ENCODE measurements at places on chromosomes 4 and X.
A peak's percentile ranks its signal among the peaks of the same experiment; 100 is the strongest.

- DNase-seq, result no peak
Measured at GRCh38 chr4:95268819-95269565, 279.8 kb downstream of the UNC5C start.

DNA sequence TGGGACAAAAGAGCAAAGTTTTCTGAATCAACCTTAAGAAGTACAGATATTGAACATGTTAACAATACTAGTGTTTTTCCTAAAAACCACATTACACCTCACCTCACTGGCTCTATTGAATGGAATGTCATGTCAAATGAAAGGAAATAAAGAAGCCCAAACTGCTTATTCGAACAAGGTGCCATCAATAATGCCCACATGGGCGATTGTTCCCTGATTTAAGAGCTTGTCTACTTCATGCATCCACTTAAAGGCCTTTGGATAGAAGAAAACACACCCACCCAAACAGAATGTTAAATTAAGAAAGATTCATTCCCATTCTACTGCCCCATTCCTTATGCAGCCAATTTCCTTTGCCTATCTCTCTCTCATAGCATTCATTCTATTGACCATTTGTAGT is 118.5 kb upstream of the PAQR3 start:
- no peak for DNase-seq

DNA sequence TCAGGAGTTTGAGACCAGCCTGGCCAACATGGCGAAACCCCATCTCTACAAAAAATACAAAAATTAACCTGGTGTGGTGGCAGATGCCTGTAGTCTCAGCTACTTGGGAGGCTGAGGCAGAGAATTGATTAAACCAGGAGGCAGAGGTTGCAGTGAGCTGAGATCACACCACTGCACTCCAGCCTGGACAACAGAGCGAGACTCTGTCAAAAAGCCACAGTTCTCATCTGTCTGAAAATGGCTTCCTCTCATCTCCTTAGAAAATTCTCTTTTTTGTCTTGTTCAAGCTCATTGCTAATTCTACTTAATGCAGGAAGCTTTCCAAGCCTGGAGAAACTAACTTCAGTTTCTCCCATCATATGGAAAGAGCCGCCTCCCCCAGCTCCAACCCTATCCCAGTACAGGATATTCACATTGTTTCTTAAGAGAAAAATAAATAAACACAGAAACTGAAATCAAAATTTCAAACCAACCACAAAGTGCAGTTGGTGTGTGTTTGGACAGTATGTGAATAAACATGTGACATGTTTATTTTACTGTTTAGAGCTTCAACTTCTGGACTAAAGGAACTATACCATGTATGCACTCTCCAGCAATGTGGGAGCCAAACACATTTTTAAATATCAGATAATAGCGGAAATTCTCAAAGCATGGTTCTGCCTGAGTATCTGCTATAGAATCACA is 55.0 kb upstream of the GAB1 start:
- no peak for DNase-seq

GRCh38 chr4:1293531-1293941 is 3.8 kb downstream of the MAEA start:
- no peak for DNase-seq

- DNase-seq, result no peak
Measured at GRCh38 chr4:150906987-150907633, 108.0 kb downstream of the LRBA start.

GRCh38 chr4:137367620-137368019 is 164.7 kb downstream of the PCDH18 start:
- DNase-seq, result no peak

DNA sequence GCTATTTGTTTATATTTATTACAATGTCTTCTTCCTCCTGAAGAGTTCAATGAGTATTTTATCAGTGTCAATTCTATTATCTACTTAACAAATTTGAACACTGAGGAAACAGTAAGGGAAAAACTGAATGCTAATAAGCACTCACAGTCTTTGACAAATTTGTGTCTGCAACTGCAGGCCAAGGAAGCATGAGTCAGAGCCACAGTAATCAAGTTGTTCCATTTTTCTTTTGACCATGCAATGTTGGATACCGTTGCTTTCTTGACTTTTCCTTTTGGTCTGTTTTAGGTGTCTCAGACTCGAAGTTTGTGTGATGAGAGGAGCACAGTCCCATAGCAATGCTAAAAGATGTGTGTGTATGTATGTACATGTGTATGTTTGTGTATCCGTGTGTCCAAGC is 359.6 kb downstream of the IL1RAPL1 start:
- no peak for DNase-seq

DNA sequence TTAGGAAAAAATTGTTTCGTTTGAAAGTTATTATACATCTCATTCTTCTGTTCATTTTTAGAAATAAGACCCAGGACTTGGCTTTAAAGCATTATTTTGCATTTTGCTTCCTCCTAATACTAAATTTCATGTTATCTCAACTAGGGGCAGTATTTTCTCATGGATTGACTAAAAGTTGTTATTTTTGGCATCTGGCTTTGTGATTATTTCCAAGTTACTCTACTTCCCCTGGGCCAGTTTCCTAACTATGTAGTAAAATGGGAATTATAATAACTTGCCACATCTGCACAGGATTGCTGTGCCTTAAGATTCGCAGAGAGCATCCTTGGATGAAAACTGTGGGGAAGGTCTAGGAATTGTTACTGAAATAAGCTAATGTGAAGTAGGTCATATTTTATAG is 3.0 kb downstream of the RBPJ start:
- no peak for DNase-seq

GRCh38 chr4:164252286-164252685 is 501.6 kb upstream of the SMIM31 start:
- DNase-seq, result no peak

GRCh38 chr4:149784018-149784417 is 31.6 kb downstream of the IQCM start:
- no peak for DNase-seq

DNA sequence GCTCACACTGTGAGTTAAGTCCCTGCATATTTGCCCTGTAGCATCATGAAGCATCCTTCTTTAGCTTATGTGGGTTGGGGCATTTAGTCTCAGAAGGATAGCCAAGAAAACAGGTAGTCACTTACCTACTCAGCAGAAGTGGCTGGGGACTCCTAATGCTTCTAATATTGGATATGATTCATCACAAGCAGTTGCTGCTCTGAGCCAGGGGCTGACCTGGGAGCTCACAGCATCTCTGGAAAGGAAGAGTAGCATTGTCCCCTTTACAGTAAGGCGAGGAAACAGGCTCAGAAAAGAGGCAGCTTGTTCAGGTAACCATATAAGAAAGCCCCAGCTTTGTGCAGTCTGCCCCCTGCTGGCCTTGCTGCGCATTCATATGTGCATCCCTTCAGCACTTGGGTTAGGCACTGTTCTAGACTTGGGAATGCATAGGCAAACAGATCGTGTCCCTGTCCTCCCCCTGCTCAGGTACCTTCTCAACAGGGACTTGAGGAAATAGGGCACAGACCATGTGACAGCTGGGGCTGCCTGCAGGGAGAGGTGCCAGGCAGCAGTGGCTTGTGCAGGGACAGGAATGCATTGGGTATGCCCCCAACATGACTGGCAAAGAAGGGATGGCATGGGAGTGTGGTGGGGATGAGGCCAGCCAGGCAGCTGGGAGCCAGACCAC is 35.7 kb upstream of the TBC1D14 start:
- peak; percentile 67 for DNase-seq

DNA sequence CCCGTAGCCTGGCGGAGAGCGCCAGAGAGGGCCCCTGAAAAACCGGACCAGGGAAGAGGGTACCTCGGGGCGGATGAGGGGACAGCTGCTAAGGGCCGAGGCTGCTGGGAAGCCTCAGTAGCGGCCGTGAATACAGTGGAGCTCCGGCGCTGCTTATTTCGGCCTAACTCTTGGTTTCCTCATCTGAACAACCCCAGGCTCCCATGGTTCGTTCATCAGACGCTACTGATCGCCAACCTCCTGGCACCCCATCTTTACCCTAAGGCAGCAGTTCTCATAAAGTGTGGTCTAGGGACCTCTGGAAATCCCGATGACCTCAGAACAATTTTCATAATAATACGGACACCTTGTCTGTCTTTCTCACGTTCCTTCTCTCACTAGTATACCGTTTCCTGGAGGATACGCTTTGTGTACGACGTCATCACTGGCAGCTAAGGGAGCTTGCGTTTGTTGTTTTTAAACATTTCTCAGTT is 645 bp upstream of the RAB28 start:
- DNase-seq, result no peak

GRCh38 chr4:65381648-65382047 is 288.6 kb downstream of the EPHA5 start:
- no peak for DNase-seq

DNA sequence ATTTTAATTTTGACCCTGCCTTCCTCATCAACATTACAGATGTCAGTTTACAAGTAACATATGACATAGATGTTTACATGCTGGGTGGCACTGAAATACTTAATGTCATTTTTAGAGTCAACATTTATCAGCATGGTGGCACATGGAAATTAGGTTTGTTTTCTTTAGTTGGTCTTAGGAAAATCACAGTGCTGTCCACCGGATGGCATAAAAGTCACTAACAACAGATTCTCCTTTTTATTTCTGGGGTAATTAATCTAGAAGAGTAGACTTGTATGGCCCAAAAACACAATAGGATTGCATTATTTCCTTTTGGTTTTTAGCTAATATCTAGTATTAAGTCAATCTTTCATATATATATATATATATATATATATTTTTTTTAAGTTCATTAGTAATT is 88.6 kb upstream of the HHIP start:
- no peak for DNase-seq

DNA sequence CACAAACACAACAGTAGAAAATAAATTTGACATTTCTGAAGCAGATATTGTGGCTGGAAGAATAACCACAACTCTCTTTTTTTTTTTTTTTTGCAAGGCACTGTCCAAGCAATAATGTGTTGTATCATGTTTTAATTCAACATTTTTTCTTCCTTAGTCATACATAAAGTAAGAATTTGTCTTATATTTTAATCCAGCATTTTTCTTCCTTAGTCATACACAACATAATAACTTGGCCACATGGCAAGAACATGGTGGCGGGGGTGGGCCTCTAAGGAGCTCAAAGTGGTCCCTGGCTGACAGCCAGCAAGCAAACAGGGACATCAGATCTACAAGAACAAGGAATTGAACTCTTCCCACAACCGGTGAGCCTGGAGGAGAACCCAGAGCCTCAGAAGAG is 20.2 kb downstream of the FBXW7 start:
- no peak for DNase-seq

DNA sequence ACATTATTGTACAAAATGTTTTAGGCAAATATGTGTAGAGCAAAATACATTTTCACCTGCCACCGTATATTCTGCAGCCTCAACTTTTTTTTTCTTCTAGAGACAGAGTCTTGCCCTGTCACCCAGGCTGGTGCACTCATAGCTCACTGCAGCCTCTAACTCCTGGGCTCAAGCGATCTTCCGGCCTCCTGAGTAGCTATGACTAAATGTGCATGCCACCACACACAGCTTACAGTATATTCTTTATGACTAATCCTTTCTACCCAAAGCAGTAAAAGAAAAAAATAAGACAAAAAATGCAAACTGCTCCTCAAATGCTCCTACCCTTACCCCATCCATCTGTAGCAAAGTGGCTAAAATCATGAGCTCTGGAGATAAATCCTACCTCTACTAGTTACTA is 426.3 kb downstream of the KCNIP4 start:
- DNase-seq, result no peak

DNA sequence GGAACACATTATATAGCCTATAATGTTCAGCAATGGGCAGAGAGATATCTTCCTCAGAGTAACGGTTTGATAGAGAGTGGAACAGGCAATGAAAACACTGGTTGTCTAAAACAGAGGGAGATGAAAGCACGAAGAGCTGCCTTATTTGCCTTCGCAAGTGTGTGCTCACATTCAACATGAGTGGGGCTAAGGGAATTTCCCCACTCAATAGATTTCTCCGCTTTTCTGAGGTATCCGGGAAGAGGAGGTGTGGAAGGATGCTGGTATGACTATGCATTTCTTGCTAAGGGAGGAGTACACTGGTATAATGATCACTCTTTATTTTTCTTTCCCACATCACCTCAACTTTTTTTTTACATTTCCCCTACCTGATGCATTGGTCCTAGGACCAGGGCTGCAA is 7.8 kb upstream of the GPR82 start:
- DNase-seq, result no peak

- DNase-seq, result no peak
Measured at GRCh38 chrX:12065251-12065650, 73.0 kb upstream of the FRMPD4 start.

GRCh38 chr4:38803833-38804653 is 548 bp downstream of the TLR1 start:
- DNase-seq, result peak; percentile 37

DNA sequence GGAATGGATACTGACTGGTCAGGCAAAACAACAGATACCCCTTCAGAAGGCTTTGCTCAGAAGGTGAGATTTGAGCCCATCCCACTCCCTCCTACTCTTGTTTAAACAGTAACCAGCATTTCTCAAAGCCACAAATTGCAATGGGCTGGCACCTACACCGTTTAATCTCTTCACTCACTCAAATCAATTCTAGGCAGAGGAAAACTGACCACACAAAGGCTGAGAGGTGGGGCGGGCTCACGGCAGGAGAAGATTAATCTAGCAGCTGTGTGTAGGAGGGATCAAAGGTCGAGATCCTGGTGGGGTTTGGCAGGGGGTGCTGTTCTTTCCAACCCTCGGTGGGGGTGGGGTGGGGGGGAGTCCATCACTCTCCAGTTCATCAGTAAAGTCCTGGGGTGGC is 622.4 kb downstream of the BCOR start:
- no peak for DNase-seq

DNA sequence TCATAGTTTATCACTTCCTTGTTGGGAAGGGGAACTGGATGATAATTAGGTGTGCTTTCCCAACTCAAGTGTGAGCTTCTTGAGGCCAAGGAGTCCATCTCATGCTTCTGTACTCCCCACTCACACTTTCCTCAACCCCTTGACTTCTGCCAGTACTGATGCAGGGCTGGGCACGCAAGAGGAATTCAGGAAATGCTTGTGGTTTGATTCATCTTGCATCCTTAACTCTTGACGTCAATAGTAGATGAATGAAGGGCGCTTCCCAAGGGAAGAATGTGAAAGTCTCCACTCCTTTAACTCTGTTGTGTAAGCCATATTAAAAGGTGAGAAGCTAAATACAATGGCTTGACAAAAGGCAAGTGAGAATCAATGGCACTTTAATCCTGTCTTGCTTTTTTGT is 101.8 kb downstream of the AGTR2 start:
- DNase-seq, result no peak

- DNase-seq, result no peak
Measured at GRCh38 chr4:176889776-176890175, 97.1 kb upstream of the VEGFC start.

DNA sequence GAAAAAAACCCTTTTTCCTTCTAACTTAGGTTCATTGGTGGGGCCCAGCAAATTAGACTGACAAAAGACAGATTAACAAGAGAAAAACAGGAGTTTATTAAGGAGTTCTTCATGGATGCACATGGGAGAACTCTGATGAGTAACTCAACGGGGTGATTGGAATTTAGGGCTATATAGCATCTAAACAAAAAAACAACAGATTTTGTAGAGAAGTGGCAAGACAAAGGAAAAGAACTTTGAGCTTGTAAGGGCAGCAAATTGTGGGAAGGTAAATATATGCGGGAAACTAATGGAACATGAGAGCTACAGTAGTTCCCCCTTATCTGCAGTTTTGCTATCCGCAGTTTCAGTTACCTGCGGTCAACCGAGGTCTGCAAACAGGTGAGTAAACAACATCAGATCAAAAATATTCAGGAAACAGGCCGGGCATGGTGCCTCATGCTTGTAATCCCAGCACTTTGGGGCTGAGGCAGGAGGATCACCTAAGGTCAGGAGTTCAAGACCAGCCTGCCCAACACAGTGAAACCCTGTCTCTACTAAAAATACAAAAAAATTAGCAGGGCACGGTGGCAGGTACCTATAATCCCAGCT is 573.6 kb downstream of the ADGRL3 start:
- DNase-seq, result no peak

GRCh38 chr4:2071252-2071911 is 12.3 kb downstream of the NAT8L start:
- no peak for DNase-seq
